Activated naive CD8-positive, alpha-beta T cell treated with anti-CD3 and anti-CD28 coated beads, Interleukin-2, amount 50 U/mL, for 24 hours (primary cell): ENCODE measurements at places on chromosomes 6 and 20.
A peak's percentile ranks its signal among the peaks of the same experiment; 100 is the strongest.

GRCh38 chr20:20440481-20440880, 72.6 kb downstream of the INSM1 start:
- no peak for DNase-seq

DNA sequence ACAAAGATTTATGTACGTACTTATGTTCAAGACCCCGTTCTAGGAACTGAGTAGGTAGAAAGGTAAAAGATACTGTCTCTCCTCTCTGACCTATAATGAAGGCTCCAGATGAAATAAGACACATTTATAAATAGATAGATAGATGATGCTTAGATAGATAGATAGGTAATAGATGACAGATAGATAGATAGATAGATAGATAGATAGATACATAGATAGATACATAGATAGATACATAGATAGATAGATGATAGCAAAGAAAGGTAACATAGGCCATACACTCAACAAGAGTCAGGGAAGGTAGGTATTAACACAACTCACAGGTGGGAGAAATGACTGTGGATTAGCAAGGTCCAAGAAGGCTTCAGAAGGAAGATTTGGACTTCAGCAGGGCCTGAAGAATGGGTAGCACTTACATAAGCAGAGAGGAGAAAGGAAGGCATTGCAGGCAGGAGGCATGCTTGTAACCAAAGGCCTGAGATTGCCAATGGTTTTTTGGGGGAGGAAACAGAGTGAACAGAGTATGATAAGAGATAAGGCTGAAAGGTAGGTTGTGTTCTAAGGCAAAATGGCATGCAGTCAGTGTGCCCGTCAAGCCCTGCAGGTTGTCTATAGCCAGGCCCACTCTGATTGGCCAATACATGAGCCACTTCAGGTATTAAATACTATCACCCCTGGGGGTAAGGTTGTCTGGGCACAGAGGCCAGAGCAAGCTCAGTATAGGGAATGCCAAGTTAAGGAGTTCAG, 7.7 kb upstream of the MYB start:
- no peak for DNase-seq

DNA sequence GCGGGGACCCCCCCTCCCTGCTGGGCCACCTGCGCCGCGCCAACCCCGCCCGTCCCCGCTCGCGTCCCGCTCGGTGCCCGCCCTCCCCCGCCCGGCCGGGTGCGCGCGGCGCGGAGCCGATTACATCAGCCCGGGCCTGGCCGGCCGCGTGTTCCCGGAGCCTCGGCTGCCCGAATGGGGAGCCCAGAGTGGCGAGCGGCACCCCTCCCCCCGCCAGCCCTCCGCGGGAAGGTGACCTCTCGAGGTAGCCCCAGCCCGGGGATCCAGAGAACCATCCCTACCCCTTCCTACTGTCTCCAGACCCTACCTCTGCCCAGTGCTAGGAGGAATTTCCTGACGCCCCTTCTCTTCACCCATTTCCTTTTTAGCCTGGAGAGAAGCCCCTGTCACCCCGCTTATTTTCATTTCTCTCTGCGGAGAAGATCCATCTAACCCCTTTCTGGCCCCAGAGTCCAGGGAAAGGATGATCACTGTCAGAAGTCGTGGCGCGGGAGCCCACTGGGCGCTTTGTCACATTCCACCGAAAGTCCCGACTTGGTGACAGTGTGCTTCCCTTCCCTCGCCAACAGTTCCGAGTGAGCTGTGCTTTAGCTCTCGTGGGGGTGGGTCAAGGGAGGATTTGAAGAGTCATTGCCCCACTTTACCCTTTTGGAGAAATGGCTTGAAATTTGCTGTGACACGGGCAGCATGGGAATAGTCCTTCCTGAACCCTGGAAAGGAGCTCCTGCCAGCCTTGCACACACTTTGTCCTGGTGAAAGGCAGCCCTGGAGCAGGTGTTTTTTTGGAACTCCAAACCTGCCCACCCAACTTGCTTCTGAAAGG, 2.1 kb downstream of the VEGFA start:
- DNase-seq = peak; percentile 76

DNA sequence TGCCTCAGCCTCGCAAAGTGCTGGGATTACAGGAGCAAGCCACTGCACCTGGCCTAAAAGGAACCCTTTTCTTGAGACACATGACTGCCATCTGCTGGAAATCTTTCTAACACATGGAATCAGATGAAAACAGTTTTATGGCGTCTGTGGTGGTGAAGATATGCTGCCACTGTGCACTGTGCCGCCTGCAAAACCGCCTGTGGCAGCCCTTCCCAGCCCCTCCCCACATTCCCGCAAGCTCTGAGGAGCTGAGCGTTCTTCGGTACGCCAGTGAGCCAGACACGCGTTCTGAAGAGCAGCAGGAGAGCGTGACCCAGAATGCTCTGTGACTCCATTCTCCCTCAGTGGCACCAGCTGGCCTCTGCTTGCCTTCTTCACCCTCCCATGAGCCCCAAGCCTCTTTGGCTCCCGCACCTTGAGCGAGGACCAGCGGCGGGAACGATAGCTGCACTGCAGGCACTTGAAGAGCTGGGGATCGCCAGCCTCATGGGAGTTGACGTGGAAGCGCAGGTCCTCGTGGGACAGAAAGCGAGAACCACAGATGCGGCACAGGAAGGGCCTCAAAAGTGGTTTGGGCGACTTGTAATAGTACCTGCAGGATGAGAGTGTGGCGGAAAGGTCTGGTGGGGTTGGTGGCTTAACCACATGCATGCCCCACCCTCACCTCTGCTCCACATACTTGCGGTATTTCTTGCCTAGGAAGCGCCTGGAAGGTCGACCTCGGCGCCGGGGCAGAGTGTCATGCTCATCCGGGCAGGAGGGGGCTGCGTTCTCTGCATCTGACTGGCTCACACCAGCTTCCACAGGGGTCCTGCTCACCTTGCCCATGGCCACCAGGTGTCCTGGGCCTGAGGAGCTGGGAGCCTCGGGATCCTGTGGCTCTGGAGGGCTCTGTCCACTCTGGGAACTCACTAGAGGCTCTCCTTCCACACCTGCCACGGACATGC, 8.7 kb downstream of the ZNF335 start:
- DNase-seq = no peak

DNA sequence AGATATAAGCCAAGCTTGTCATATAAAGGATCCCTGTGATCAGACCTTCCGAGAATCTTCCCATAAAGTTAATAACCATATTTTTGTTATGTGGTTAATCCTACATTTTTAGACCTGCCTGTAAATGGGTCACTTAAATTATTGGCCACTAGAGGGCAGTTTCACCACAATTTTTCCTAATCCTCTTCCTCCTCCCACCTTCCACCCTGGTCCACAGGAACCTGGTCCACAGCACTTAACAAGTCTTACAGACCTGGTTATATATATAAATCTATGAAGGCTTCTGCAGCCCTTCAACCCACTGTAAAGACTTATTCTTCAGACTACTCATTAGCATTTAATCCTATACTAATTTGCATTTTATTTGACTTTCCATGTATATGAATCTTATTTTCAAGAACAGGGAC, 28.3 kb downstream of the MRS2 start:
- DNase-seq = peak; percentile 5

- no peak for DNase-seq
Measured at GRCh38 chr6:52518279-52518945, 58.4 kb downstream of the TRAM2 start.

GRCh38 chr20:40148886-40149285, 540.1 kb downstream of the MAFB start:
- DNase-seq = no peak

GRCh38 chr20:47885909-47886453, 100.7 kb upstream of the SULF2 start:
- no peak for DNase-seq

DNA sequence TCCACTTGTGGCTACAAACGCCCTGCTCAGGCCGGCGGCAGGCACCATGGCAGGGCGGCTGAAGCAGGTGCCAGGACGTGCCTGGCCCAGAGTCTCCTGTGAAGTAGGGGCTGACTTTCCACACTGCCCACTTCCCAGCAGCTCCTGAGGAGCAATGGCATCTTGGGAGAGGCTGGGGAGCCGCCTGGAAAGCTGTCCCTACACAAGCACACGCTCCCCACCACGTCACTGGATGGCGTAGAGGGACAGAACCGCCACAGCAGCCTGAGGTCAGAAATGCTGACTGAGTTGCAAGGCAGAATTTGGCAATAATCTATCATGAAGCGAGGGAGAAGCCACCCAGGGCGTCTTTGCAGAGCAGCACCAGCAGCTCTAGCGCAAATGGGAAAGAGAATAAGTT, 86.3 kb downstream of the NINL start:
- DNase-seq = no peak

- no peak for DNase-seq
Measured at GRCh38 chr6:168590406-168590805, 149.4 kb downstream of the SMOC2 start.

- no peak for DNase-seq
Measured at GRCh38 chr6:169170583-169170955, 83.1 kb downstream of the THBS2 start.
